Stimulated activated CD8-positive, alpha-beta memory T cell treated with anti-CD3 and anti-CD28 coated beads, Interleukin-4, amount 100 ng/mL, for 4 hours (primary cell): ENCODE measurements at places on chromosomes 13 and 19.

DNA sequence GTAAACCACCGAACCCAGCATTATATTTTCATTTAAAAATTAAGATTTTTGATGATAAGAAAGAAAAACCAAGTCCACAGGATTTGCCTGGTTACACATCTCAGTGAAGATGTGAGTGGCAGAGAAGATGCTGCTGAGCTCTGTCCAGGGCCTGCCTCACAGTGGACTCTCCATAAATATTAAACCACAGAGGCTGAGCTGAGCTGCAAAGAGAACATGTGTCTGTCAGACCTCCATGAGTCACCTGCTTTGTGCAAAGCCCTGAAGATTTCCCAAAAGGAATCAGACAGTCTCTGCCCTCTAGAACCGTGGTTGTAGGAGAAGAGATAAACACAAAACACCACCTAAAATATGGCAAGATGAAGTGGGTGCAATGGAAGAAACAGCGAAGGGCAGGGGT, 127.2 kb upstream of the TSC22D1 start:
- DNase-seq = no peak

DNA sequence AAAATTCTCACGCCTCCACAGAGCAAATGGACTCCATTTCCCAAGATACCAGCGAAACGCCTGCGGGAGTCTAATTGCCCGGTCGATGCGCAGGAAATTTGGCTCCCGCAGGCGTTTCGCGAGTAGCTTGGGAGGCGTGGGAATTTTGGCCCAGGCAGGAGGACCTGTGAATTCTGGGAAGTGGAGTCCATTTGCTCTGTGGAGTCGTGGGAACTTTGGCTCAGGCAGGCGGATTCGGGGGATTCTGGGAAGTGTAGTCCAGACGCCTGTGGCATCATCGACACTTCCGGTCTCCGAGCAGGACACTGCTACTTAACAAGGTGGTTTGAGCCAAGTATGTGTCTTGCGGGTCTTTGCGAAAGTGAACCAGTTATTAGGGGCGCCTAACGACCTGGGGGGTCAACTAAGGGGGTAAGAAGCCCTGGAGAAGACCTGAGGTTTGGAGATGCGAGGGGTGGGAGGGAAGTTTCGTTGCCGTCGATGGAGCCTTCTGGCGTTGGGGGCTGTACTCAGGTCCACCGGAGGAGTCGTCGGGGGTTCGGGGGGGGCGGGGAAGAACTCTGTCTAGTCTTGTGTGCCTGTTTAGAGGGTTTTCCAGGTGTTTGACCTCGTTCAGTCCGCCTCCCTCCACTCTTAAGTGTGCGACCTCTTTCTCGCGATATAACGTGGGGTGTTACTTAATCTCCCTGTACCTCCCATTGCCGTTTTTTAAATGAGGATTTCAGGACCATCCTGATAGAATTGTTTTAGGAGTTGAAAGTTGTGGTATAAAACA, at the start of gene ZNF155:
Gene ZNF155 (plus strand): TSS at position 277 of the 775 bp plus-strand sequence. CDS start 4,356 bp downstream, outside the sequence.
- peak; percentile 53 for DNase-seq

DNA sequence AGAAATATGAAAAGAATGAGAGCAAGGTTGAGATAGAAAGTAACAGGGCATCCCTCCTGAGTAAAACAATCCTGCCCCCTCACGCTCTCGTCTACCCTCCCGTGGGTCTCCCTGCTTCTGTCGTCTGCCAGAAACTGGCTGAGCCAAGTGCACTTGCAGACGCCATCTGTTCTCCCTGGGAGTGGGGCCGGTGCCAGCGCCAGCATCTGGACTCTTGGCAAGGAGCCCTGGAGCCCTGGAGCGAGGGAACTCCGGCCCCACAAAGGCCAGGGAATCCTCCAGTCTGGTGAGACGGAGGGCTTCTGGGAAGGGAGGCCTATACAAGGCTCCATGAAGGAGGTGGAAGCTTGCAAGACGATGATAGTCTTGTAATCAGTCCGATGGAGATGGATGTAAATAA, 2.3 kb upstream of the TMEM91 start:
- no peak for DNase-seq

DNA sequence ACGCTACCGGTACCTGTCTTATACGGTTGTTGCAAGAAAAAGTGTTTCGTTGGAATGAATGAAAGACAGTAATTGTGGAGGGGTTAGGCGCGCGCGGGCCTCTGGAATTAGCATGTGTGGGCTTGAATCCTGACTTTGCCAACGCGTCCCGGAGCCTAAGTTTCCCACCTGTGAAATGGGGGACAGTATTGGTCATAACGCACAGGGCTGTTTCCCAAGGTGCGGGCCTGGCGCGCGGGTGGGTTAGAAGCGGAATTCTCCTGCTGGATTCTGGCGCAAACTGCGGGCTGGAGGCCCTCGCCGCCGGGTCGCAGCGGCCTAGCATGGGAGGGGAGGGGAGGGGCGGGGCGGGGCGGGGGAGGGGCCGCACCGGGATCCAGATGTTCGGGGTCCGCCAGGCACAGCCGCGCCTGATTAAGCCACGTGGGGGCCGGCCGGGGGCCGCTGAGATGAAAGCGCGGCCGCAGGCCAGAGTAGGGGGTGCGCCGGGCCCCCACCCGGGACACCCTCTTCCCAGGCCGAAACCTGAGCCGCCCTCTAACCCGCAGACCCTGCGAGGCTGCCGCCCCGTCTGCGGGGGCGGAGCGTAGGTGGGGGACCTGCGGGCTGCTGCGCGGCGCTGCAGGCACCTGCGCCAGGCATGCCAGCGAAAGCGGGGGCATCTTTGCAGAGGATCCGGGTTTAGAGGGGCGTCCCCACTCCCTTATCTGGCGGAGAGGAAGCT, 1.2 kb upstream of the TMEM59L start:
- peak; percentile 11 for DNase-seq

- DNase-seq = no peak
These were observed 63.5 kb downstream of the MYO9B start for GRCh38 chr19:17138937-17139598.

DNA sequence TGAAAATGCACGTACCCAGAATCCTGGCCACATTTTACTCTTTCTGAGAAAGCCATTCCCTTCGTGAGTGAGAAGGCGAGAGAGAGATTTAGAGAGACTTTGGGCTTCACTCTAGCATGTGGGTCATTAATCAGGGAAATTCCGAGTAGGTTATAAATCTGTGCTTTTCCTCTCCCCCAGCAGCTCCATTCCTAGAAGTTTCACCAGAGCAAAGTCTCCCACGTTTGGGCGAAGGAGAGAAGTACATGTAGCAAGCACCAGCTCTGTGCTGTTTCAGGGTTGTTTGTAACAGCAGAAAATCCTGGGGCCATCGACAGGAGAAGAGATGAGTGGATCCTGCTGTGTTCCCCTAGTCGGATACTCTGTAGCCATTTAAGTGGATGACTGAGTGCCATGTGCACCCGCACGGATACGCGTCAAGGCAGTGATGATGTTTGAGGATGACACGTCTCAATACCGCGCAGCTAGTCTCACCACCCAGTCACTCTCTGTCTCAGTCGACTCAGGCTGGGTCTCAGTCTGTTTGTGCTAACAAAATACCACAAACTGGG, 131.8 kb upstream of the PEG3 start:
- no peak for DNase-seq
